ENCODE measurements at places on chromosomes 12 and 14.

GRCh38 chr14:36582874-36583241 lies 444 bp upstream of the NKX2-8 start:
- DNase-seq, result no peak

DNA sequence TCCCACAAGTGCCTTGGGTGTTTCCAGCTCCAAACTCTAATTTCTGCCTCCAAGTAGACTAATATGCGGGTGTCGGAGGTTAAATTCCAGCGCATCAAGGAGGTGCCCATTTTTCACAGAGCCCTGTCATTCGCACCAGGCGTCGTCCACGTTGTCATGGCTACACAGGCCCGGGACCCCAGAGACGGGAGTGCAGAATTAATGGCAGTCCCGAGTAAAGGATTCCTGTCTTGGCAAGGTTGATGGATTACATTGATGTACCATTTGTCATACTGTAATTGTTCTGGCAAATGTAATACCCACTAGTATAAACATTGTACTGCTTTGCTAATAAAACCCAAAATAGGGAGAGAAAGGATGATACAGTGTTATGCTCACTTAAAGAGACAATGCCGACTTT lies 222.9 kb upstream of the MYL2 start:
- DNase-seq, result no peak

GRCh38 chr12:67885375-67886169 lies 103.7 kb upstream of the IFNG-AS1 start:
- DNase-seq, result no peak

GRCh38 chr14:59200195-59200594 lies 11.7 kb downstream of the DAAM1 start:
- no peak for DNase-seq

DNA sequence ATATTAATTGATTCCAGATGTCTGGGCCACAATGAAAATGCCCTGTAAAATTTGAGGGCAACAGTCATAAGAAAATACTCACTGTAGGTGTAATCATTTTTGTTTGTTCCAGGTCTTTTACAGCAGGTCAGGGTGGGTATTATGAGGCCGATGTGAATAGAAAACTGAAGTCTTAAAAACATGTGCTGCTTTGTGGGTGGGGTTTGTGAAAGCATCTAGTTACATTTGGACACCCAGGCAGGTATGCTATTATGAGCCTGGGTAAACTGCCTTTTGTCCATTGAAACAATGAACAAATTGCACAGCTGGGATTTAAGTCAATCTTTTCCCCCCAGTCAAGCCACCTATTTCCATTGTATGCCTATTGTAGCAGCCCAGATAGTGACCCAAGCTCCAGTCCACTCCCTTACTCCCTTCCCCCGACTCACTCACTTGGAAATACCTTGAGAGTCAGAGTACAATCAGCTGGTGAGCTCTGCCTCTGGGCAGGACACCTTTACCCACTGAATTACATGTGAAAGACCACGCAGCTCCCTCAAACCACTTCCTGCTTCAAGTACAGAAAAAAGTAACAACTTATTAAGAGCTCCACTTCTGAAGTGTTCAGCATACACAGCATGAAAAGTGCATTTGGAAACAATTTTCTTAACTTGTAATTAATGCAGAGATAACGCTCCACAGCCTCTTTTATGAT lies 1.8 kb downstream of the IGF1 start:
- DNase-seq, result no peak

DNA sequence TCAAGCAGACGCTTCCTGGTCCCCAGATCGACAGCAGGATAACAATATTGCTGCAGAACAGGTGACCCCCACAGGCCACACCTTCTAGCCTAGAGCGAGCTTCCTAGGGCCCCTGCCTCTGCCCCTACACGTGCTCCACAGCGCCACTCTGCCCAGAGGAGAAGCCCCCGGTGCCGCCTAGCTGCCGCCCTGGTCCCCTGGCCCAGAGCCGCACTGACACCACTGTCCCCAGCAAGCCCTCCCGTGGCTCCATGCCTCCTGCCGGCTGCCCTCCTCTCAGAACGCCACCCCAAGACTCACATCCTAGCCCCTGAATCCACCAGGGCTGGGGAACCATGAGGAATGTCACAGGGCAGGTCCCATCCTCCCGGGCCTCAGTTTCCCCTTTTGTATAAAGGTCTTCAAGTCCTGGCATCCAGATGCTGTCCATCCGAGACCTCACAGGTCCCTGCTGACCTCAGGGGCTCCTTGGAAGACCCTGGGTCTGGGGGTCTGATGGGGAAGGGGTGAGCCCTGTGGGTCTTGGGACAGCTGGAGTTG lies 31.0 kb downstream of the JAG2 start:
- no peak for DNase-seq
